ENCODE measurements at places on chromosomes 3 and 15.

DNA sequence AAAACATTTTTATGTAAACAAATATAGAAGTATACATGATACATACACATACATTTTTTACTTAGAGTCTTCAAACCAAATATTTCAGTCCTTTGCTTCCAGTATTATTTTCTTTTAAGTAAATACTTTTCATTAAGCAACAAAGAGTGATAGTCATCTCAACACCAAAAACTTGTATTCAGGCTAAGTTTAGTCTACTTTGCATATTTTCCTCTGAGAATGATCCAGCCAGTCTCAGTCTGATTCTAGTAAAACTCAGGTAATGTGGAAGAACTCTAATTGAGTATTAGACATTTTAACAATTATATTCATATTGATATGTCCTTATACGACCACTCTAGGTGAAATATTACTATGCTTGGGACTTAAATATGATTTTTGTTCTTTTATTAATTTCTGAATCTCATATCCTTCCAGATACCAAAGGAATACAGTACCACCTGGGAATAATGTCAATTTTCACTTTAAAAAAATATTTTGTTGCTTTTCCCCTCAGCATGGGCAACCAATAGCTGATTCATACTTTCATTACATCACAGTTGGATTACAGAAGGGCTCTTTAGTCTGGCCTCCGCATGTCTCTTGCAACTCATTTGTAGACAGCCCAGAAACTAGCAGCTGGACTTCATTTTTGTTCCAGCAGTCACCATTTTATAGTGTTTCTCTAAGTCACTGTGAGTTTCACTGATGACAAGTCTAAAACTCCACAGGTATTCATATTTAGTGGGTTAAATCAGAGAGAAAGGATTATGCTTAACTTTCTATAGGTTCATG is 390.4 kb downstream of the ZBTB20 start:
- no peak for DNase-seq

- no peak for DNase-seq
Observed at GRCh38 chr15:40266828-40267304, 16.0 kb downstream of the ANKRD63 start.

- no peak for DNase-seq
Observed at GRCh38 chr15:70396807-70397206, 299.1 kb upstream of the TLE3 start.

GRCh38 chr15:91021516-91022074 is 799 bp downstream of the VPS33B start:
- DNase-seq, result no peak

DNA sequence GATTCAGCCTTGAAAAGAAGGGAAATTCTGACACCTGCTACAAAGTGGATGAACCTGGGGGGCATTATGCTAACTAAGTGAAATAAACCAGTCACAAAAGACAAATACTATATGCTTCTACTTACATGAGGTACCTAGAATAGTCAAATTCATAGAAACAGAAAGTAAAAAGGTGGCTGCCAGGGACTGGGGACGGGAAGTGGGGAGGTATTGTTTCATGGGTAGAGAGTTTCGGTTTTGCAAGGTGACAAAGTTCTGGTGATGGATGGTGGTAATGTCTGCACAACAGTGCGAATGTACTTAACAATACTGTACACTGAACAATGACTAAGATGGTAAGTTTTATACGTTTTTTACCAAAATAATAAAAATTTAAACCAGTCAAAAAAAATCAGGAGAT is 4.8 kb downstream of the IDH2 start:
- DNase-seq, result peak; percentile 81

- DNase-seq, result no peak
Observed at GRCh38 chr3:194727435-194728128, 41.9 kb downstream of the FAM43A start.

DNA sequence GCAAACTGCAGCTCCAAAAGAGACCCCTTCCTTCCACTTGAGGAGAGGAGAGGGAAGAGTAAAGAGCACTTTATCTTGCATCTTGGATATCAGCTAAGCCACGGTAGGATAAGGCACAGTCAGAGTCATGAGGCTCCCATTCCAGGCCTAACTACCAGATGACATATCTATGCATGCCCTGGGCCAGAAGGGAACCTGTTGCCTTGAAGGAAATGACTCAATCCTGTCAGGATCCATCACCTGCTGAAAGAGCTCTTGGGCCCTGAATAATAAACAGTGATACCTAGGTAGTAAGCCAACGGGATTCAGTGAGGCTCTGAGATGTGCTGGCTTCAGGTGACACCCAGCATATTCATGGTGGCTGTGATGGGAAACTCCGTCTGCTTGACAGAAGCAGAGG is 118.5 kb upstream of the EPHA3 start:
- no peak for DNase-seq

GRCh38 chr15:50880206-50880605 is 28.3 kb upstream of the AP4E1 start:
- DNase-seq, result no peak

DNA sequence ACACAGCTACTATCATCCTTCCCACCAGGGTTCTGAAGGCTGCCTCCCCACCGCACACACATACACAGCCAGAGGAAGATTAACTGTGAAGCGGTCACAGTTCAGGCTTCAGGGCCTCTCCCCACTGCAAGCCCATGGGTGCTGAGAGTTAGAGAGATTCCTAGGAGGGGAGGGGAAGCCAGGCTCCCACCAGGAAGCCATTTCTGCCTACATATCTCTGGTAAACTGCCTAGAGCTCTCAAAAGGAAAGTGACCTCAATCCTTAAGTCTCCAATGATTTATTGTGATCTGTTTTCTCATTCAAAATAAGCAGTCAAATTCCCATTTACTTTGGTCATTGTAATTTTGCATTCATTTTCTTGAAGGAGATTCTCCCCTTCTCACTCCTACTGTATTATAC is 141.0 kb upstream of the BNIP2 start:
- no peak for DNase-seq

GRCh38 chr3:29465836-29466235 is 185.0 kb downstream of the RBMS3 start:
- no peak for DNase-seq

DNA sequence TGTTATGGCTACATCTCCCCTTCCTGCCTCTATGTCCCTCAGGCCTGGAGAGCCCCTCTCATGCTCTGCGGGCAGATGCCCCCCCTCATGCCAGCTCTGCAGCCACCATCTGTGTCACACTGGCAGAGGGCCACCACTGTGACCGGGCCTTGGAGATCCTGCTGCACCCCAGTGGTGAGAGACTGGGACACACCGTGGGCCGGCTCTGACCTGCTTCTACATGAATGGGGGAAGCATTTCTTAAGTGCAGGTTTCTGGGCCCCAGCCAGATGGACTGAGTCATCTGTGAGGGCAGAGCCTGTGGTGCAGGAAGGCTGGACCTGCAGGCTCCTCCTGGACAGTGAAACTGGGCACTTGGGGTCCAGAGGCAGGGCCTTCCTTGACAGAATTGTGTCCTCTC is 4.8 kb downstream of the VWA5B2 start:
- DNase-seq, result no peak

DNA sequence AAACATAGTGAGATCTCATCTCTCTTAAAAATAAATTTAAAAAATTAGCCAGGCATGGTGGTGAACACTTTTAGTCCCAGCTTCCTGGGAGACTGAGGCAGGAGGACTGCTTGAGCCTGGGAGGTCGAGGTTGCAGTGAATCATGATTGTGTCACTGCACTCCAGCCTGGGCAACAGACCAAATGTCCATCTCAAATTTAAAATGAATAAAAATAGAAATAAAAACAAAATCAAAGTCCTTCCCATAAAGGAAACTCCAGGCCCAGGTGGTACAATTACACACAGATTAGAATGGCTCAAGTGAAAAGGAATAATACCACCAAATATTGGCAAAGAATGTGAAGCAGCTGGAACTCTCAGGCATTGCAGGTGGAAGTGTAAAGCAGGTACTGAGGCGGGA is 19.3 kb upstream of the ATP10A start:
- no peak for DNase-seq

DNA sequence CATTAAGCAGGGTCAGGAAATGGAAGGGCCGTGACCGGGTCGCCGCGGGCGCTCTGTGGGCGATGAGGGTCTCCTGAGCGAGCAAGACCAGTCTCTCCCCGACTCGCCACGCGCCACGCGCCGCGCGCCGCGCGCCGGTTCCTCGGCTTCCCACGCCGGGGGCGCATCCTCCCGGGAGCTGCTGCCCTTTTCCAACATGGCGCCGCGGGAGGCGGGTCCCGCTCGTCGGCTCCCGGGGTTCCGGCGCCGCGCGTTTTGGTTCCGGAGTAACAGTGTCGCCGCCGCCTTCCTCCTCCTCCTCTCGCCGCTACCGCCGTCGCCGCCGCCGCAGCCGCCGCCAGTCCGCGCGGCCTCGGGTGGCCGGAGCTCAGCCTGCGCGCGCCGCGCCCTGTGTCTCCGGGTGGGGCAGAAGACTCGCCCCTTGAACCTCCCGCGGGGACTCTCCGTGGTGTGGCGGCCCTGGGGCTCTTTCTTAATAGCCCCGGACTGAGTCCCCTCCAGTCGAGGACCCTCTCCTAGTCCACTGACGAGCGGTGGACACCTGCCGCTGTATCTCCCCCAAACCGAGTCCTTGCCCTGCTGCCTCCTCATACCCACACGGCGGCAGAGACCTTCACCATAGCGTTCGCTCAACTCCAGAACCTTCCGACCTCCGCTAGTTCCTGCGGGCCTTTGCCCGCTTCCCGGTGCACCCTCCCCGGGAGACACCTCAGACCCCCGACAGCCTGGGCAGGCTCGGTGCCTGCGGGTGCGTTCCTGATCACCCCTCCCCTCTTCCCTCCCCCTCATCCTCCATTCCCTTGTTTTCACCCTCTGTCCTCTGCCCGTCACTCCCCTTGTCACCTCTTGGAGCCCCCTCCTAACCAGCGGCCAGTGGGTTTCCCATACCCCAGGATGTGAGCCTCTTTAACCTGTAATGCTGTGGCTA is at the start of gene MAP2K5:
Gene MAP2K5 (plus strand): TSS at position 284 of the 928 bp plus-strand sequence. CDS start 633 bp downstream, at position 917.
- DNase-seq, result peak; percentile 81

DNA sequence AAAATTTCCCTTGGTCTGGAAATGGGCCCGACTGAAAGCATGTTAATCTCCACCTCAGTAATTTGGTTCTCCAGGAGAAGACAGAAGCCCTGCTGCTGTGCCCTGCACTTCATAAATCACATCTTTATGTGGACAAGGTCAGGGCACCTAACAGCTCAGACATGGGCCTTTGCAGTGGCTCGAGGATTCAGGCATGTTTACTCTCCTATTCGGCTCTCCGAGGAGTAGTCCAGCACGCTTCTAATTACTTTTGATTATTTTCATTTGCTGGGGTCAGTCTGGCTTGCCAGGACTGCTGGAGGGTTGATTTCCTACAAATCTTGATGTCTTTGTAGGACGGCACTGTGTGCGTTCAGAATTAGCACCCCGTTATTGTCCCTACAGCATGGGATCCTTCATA is 511.2 kb downstream of the MECOM start:
- DNase-seq, result no peak

DNA sequence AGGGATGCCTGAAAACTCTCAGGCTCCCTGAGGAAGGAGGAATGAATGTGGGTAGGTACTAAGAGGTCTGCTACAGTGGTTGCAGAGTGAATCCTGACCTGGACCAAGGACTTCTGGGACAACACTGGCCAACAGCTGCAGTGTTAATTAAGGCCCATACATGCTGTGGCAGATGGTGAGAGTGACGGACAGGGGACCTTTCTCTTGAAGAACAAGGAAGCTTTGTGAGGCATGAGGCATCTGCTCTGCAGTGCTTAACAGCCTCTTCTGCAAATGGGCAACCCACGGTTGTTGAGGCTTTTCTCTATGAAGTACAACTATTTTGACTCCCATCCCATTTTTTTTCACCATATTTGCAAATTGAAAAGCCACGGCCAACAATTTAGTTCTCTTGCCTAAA is 26.6 kb upstream of the ACAN start:
- no peak for DNase-seq

DNA sequence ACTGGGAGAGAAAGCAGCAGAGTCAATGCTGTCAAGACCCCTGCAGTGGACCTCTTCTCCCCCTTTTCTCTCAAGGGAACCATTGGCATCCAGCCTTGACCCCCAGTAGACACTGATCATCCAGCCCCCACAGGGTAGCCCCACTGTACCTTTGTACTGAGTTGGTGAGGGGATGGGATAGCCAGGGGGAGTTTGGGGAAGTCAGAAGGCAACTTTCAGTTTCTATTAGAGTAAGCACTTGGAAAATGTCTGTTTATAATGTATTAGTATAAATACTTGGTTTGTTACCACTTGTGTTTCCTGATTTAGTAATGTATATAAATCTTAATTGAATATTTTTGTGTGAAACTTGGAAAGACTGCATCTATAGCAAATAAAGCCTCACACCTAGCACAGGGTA is 25.0 kb downstream of the DAG1 start:
- DNase-seq, result no peak

DNA sequence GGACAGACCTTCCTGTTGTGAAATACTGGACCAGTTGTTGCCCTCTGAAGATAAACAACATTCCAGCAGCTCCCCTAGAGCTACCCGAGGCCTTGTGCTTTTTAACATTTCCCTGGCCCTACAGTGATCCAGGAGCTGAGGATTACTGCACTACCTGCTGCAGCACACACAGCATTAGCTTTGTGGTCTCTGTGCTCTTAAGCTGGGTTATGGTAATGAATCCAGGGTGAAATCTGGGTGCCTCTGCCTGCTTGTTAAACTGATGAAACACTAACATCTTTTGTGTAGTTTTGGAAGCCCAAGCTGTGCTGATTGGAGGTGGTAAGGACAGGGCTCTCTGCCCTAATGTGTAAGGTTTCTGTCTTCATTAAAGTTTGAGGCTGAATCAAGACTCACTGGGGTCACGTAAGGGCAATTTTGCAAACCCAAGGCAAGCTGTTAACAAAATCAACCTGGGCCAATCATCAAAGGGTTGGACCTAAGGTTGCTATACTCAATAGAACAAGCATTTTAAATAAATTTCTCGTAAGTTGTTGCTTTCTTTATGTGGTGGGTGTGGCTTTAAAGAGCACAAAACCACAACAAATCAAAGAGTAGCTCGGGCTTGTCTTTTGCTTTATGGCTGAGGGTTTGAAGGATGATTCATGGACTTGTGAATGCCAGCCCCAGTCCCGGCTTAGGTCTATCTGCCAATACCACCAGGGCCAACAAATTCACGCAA is 183.9 kb downstream of the TPRG1 start:
- peak; percentile 77 for DNase-seq

DNA sequence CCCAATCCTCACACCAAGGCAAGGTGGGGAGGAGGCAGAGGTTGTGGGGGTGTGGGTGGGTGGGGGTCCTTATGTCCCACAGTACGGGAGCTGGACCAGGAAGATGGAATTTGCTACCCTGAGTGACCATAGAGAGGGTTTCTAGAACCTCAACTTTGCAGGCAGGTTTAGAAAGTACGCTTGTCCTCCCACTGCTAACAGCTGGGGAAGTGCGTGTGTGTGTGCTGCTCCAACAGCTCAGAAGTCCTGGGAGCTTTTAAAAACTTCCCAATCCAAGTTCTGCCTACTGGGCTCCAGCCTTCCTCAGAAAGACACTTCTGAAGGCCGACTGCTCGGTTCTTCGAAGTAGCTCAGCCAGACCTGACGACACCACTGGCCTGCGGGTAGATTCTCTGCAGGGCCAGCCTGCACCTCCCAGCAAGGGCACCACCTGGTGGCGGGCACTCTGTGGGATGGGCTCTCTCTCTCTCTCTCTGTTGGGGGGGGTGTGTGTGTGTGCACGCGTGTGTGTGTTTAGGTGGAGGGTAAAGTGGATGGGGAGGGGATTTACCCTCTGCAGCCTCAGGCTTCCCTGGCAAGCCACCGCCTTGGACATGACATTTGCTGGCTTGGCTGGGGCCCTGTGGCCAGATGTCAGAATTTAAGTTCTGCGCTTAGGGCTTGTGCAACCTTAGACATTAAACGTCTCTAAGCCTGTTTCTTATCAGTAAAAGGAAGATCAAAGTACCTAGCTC is 15.6 kb downstream of the TMEM158 start:
- DNase-seq, result peak; percentile 76

- no peak for DNase-seq
Observed at GRCh38 chr15:81754078-81754477, 291.7 kb downstream of the MEX3B start.

Measured in CD4-positive, alpha-beta T cell treated with Interleukin-15 for 4 hours (primary cell).